Activated naive CD8-positive, alpha-beta T cell treated with anti-CD3 and anti-CD28 coated beads, Interleukin-2, amount 50 U/mL, for 24 hours (primary cell): ENCODE measurements at places on chromosomes 16 and 17.

DNA sequence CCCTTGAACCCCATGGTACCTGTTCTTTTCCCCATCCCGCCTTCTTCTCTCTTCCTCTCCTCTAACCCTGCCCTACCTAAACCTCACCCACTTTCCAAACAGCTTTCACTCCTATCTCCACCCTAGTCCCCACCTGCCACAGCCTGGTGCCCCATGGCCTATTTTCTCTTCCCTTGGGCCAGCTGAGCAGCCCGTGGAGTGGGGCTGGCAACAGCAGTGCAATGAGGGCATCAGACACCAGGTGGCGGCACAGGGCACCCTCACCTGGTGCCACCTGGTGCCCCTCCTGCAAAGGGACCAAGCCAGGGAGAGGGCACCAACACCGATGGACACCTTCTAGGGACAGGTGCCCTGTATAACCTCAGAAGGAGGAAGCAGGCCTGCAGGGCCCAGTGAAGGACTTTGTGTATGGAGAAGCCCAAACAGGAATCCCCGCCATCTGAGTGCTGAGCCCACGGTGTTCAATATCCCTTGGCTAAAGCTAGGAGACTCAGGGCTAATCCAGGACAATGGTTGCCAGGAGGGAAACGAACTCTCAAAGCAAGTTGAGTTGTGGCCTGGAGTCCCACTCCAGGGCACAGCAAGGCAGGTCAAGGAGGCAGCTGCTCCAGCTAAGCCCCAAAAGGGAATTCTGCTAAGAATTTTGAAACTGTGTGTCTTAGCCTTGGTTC is 4.0 kb upstream of the ABCC3 start:
- peak; percentile 73 for DNase-seq

- no peak for DNase-seq
These were observed 110.8 kb upstream of the DNAH9 start for GRCh38 chr17:11487469-11487868.

DNA sequence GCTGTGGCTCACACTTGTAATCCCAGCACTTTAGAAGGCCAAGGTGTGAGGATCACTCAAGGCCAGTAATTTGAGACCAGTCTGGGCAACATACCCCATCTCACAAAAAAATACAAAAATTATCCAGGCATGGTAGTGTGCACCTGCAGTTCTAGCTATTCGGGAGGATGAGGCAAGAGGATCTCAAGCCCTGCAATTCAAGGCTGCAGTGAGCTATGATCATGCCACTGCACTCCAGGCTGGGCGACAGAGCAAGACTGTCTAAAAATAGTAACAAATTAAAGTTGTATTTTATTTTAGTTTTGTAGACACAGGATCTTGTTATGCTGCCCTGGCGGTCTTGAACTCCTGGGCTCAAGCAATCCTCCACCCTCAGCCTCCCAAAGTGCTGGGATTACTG is 18.2 kb downstream of the USP31 start:
- no peak for DNase-seq

DNA sequence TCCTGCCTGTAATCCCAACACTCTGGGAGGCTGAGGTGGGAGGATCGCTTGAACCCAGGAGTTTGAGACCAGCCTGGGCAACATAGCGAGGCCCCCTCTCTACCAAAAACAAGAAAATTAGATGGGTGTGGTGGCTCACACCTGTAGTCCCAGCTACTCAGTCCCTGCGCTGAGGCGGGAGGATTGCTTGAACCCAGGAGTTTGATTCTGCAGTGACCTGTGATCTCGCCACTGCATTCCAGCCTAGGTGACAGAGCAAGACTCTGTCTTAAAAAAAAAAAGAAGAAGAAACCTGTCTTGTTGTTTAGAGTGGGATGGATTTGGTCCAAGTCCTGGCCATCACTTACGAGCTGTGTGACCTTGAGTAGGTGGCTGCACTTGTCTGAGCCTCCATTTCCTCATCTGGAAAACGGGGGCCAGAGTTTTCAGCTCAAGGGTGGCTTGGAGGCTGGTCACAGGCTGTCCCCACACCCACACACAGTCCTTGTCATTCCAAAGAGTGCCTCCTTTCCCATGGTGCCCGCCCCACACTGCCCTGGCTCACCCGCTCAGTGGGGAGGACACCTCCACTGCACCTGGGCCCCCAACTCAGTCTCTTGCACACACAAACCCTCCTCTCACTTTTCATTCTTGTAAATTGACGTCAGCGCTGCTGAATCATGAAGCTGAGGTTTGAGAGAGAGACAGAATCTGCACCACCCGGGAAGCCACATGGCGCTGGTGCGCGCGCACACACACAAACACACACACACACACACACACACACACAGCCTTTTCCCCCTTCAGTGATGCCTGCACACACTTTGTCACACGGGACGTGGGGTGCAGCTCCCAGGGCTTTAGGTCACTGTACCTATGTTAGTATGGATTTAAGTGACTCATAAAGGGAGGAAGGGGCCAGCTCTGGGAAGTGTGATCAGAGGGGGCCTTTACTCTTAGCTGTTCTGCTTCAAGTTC is 4.2 kb downstream of the SOCS1 start:
- DNase-seq, result peak; percentile 81

GRCh38 chr17:3808701-3809100 is 7.7 kb upstream of the ITGAE start:
- DNase-seq, result no peak

- no peak for DNase-seq
These were observed 10.7 kb upstream of the KRT28 start for GRCh38 chr17:40810494-40810893.

DNA sequence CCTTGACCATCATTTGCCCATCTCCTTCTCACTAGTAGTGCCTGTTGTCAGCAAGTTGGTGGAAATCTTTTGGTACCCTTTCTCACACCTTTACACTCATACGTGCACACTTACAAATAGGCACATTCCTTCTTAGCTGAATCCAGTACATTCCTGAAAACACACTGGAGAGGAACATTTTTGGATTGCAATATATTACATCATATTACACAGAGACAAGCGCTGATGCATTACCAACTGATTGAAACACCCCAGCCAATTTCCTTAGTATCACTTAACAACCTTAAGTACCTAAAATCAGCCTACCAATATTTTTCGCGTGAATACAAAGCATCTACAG is 64.1 kb downstream of the PLCG2 start:
- DNase-seq, result no peak
